Activated naive CD4-positive, alpha-beta T cell treated with anti-CD3 and anti-CD28 coated beads for 36 hours (primary cell): ENCODE measurements at places on chromosomes 6 and 20. TPM values are rescaled to one million over a fixed set of nuclear protein-coding genes. Genes with fewer than 3 reads are reported as not detected.

The GMPR gene
- 0.94 TPM for total RNA-seq

The MDFI gene
- not detected for total RNA-seq

The SEL1L2 gene
- total RNA-seq = not detected

The TUBB1 gene
- total RNA-seq = not detected

The KIF6 gene
- total RNA-seq = 0.30 TPM

The ARMH2 gene
- total RNA-seq = not detected

- no peak for DNase-seq
- H3K27ac ChIP-seq = no peak overlapping the region
- no peaks in the 10 kb centered on the region for H3K27me3 ChIP-seq
- H3K36me3 ChIP-seq = no peaks in the 10 kb centered on the region
- H3K4me1 ChIP-seq = peaks cover 2% of the 10 kb centered on the region
These were observed 68.5 kb downstream of the SRC start for GRCh38 chr20:37414224-37415035.

DNA sequence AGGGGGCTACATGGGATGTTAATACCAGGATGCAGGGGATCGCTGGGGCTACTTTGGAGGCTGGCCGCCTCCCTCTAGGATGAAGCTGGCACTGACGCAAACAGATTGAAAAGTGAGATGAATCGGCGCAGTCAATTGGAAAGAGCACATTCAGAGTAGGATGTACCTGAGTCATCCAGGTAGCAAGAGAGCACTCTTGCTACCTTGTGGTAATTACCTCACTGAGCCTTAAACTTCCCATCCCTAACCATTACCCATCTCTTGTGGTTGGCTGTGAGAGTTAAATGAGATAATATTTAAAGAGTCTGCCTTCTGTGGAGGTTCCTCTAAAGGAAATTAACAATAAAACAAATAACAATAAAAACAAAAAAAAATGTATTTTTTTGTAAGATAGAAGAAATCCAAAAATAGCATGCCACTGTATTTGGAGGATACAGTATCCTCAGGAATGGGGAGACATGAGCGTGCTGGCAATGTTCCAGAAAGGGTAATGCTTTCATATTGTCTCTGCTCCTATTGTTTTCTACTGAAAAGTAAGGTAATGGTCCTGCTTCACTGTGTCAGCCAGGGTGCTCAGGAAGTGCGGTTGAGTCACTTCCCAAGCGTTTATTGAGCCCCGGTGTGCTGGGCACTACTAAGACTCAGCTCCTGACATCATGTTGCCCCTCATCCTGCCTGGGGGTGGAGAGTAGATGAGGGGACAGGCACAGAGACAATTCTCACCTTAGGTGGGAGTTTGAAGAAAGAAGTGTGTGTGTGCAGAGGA is 301.1 kb downstream of the EYA4 start:
- H3K27me3 ChIP-seq = peaks cover 17% of the 10 kb centered on the region
- DNase-seq = peak; percentile 5
- no peak overlapping the region for H3K4me3 ChIP-seq
- H3K4me1 ChIP-seq = no peaks in the 10 kb centered on the region
- no peaks in the 10 kb centered on the region for H3K36me3 ChIP-seq
- H3K27ac ChIP-seq = no peak overlapping the region

DNA sequence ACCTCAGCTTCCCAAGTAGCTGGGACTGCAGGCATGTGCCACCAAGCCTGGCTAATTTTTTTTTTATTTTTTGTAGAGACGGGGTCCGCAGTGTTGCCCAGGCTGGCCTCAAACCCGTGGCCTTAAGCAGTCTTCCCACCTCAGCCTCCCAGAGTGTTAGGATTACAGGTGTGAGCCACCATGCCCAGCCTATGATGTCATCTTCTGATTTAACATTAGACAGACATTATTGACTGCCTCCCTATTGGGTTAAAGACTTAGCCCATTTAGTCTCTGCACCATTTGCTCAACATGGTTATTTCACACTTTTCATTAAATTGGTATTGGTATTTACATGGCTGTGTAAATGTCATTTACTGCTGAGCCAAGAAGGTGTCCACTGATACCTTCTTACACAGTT is 46.1 kb downstream of the DEK start:
- no peaks in the 10 kb centered on the region for H3K27me3 ChIP-seq
- H3K36me3 ChIP-seq = peaks cover 47% of the 10 kb centered on the region
- H3K4me1 ChIP-seq = peaks cover 5% of the 10 kb centered on the region
- no peak overlapping the region for H3K27ac ChIP-seq
- DNase-seq = no peak

DNA sequence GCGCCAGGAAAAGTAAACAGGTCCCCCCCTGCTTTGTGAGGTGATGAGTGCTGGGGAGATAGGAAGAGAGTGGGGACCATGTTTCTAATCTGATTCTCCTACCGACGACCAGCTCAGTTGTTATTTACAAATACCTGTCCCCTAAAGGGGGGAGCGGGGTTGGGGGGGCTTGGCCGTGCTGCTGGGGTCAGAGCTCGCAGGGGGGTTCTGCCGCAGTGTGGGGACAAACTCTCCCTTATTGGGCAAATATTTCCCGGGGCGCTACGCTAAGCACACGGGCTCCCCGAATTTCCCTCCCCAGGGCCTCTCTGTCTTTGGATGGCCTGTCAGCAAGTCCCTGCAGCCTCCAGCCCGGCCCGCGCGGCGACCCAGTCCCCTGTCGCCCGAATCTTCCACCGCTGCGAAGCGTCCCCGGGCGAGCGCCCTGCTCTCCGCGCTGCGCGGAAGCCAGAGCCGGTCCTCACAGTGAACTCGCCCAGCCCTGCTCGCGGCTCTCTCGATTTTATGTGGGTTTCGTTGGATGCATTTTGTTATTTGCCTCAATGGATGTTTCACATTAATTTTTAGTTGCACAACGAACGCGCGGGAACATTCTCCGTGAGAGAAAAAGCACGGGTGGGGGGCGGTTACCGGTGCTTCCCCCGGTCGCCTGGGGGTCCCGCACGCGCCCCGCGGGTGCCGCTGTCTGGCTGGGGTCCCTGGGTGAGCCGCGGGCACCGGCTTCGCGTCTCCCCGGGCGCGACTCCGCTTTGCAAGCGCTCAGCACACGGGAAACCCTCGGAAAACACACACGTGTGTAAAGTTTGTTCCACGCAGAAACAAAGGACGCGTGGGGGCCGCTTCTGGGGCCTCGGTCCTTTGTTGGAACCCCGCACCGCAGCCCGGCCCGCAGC is 1.5 kb upstream of the STX16 start:
- DNase-seq = peak; percentile 40
- H3K4me1 ChIP-seq = peaks cover 6% of the 10 kb centered on the region
- H3K36me3 ChIP-seq = peaks cover 21% of the 10 kb centered on the region
- H3K27ac ChIP-seq = no peak overlapping the region
- peak overlapping the region; percentile 60 for H3K4me3 ChIP-seq
- no peaks in the 10 kb centered on the region for H3K27me3 ChIP-seq

DNA sequence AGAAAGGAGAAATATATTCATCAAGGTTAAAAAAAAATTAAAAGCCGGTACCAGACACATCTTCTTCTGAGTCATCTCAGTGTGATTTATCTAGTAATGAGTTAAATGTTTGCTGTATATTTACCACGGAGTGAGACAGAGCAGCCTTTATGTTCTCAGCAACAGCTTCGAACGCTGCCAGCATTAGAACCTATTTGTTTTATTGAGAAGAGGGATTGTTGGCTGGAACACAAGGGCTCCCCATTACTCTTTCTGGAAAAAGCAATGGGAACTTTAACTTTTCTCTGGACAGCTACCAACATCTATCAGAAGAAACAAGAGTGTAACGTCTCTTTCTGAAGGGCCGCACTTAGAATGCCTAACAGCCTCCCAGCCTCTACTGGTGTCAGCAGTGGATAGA is 105.3 kb upstream of the TAB2 start:
- no peaks in the 10 kb centered on the region for H3K27me3 ChIP-seq
- no peaks in the 10 kb centered on the region for H3K36me3 ChIP-seq
- DNase-seq = peak; percentile 23
- no peak overlapping the region for H3K4me3 ChIP-seq
- peak overlapping the region; percentile 33 for H3K27ac ChIP-seq
- H3K4me1 ChIP-seq = peaks cover 25% of the 10 kb centered on the region

DNA sequence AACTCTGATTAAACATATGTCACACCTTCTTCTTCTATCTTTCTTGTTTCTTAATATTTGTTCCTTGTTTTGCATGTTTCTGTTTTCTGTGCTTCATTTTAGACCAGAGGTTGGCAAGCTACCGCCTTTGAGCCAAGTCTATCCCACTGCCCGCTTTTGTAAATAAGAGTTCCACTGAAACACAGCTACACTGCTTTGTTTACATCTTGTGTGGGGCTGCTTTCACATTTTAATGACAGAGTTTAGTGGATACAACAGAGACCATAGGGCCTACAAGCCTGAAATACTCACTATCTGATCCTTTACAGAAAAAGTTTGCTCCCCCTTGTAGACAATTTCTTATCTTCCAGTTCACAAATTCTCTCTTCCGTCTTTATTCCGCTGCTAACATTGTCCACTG is 109.4 kb upstream of the SPACA1 start:
- no peak overlapping the region for H3K4me3 ChIP-seq
- no peak for DNase-seq
- peaks cover 12% of the 10 kb centered on the region for H3K27me3 ChIP-seq
- H3K4me1 ChIP-seq = no peaks in the 10 kb centered on the region
- no peak overlapping the region for H3K27ac ChIP-seq
- no peaks in the 10 kb centered on the region for H3K36me3 ChIP-seq

DNA sequence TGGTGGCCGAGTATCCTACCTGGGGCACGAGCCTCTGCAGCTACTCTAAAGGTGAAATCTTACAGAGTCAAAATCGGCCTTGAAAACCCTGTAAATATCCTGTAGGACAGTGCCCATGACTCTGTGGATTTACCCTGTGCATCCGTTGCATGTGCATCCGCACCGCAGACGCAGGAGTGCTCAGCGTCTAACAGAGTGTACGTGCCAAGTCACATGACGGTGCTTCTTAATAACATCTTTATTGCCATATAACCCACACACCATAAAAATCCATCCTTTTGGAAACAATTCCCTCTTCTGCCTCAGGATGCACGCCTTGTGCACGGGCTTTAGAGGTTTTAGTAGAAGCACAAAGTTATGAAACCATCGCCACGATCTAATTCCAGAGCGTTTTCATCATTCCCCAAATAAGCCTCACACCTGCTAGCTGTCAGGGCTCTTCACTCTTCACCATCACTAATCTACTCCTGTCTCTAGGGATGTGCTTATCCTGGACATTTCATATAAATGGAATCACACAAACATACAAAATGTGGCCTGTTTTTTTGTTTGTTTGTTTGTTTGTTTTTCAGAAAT is 384.5 kb upstream of the SULF2 start:
- no peaks in the 10 kb centered on the region for H3K4me1 ChIP-seq
- no peaks in the 10 kb centered on the region for H3K36me3 ChIP-seq
- H3K27ac ChIP-seq = no peak overlapping the region
- H3K27me3 ChIP-seq = peaks cover 4% of the 10 kb centered on the region
